ENCODE measurements at places on chromosomes 4 and X.

DNA sequence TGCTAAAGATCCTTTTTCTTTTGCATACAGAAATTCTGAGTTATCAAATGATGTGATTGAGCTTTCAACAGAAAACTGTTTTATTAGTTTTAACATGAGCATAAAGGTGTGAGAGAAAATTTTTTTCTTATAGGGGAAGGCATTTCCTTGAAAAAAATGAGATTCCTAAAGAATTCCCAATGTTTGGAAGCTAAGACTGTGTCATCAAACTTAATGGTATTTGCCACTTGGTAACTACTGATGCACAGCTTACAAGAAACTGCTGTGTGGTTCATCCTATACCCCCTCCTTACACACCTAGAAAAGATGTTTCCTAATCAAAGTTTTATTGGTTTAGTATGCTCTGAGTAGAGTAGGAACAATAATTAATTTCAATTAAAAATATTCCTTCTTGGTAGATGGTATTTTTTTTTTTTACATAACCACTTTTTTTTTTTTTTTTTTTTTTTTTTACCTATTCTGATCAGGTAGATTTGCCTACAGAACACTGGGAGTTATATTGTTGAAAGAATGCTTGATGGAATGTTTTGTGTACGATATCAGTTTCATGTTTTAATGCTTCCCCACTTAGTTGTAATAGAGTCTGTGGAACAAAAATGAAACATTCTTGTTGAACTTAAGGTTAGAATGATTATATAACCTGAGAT, 6.0 kb downstream of the PTPN13 start:
- no peak for DNase-seq

DNA sequence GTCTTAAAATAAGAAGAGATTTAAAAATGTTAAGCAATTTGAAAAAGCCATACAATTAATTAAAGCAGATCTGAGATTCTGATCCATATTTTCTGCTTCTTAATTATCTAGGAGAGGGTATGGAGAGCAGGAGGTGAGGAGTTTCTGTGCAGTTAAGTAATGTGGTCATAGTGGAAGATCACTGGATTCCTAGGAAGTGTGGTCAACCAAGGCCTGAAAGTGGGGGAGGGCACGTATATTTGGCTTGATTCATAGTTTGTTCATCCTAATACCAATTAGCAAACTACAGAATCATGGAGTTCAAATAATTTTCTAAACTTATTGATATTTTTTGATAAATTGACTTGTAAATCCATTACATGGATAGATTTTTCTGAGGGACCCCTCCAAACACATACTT, 768.3 kb downstream of the RAPGEF2 start:
- DNase-seq: no peak

DNA sequence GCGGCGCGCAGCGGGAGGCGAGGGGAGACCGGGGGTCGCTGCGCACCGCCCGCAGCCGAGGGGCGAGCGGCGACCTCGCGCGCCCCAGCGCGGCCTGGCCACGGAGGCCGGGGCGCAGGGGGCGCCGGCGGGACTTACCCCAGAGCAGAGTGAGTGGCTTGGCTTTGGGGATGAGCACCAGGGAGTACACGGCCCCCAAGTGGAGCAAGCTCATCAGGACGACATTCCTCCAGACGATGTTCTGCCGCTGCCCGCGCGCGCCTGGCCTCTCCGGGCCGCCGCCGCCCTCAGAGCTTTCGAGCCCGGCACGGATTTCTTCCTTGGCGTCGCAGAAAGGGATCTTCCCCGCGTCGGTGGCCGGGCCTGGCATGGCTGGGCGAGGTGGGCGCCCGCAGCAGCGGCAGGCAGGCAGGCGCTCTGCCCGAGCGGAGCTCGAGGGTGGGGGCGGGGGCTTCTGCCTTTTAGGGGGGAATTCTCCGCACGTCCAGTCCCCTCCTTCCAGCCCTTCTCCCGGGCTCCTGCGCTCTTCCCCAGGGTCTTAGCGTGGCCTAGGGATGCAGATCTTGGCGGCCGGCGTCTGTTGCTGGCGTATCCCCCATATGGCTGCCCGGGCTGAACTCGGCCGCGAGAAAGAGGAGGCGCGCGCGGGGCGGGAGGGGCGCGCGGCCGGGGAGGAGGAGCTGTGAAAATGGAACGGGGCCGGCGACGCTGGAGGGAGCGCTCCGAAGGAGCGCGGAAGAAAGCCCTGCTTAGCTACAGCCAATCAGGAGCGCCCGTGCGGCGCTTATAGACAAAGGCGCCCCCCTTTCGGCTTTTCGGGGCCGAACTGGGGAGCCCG, at the start of gene SCD5:
Gene SCD5 (minus strand): TSS at position 629 of the 838 bp plus-strand sequence. CDS start 259 bp downstream, at position 370.
- peak; percentile 72 for DNase-seq

DNA sequence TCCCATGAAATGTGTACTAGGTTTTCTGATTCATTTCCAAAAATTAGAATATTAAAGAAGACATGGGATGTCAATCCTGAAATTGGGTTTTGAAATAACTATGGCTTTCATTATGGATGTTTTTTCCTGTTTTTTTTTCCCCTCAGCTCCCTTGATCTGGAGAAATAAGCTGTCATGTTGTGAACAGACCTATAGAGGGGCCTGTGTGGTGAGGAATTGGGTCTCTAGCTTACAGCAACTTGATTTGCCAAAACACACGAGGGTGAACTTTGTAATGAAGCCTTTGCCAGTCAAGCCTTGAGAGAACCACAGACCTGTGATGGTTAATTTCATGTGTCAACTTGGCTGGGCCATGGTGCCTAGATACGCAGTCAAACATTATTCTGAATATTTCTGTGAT, 2413.6 kb downstream of the PCDH7 start:
- no peak for DNase-seq

GRCh38 chrX:10508891-10509290, 111.5 kb downstream of the MID1 start:
- DNase-seq: no peak

GRCh38 chrX:24478509-24478908, 13.4 kb downstream of the PDK3 start:
- no peak for DNase-seq

DNA sequence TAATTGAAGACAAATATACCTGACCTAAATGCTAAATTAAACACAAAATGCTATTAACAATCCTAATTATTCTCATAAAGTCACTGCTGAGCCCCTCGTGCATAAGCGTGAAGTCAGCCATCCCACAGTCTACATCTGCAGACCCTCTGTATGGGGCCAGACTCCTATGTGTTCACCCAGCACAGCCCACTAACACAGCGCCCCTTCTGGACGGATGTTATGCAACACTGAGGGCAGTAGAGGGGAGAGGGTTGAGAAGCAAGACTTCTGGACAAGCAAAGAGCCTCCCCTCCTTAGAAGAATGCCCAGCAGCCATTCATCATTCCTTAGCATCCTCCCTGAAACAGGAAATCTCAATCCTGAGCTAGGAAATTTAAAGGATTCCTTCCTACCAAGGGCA, 7.9 kb downstream of the TRPC3 start:
- DNase-seq: no peak
